ENCODE measurements at places on chromosomes 2 and 18. TPM values are rescaled to one million over a fixed set of nuclear protein-coding genes. Genes with fewer than 3 reads are reported as not detected.
A peak's percentile ranks its signal among the peaks of the same experiment; 100 is the strongest.

CDH7 gene
- polyA plus RNA-seq = not detected

GRCh38 chr18:58496231-58496630 is 132.7 kb downstream of the ALPK2 start:
- no peaks in the 10 kb centered on the region for H3K27me3 ChIP-seq
- no peak overlapping the region for H3K4me3 ChIP-seq
- DNase-seq = no peak
- no peaks in the 10 kb centered on the region for H3K4me1 ChIP-seq
- H3K27ac ChIP-seq = no peak overlapping the region

GRCh38 chr2:172012677-172013391 is 13.1 kb downstream of the METAP1D start:
- H3K4me1 ChIP-seq = peaks cover 4% of the 10 kb centered on the region
- no peaks in the 10 kb centered on the region for H3K36me3 ChIP-seq
- peak; percentile 43 for DNase-seq
- H3K27me3 ChIP-seq = no peaks in the 10 kb centered on the region
- H3K4me3 ChIP-seq = no peak overlapping the region

GRCh38 chr18:48809365-48809764 is 141.4 kb downstream of the SMAD7 start:
- no peak overlapping the region for H3K4me3 ChIP-seq
- H3K27ac ChIP-seq = no peak overlapping the region
- no peak for DNase-seq
- no peaks in the 10 kb centered on the region for H3K36me3 ChIP-seq
- no peaks in the 10 kb centered on the region for H3K27me3 ChIP-seq

- H3K27me3 ChIP-seq = no peaks in the 10 kb centered on the region
- H3K4me1 ChIP-seq = peaks cover 6% of the 10 kb centered on the region
- H3K4me3 ChIP-seq = no peak overlapping the region
- H3K27ac ChIP-seq = no peak overlapping the region
- no peak for DNase-seq
These were observed 418.8 kb upstream of the HNRNPA3 start for GRCh38 chr2:176793792-176794191.

- no peaks in the 10 kb centered on the region for H3K36me3 ChIP-seq
- H3K4me3 ChIP-seq = no peak overlapping the region
- H3K27me3 ChIP-seq = no peaks in the 10 kb centered on the region
These were observed 75.6 kb downstream of the CELF4 start for GRCh38 chr18:37489998-37490397.

AFF3 gene
- polyA plus RNA-seq = 0.65 TPM

PAIP2B gene
- 10.6 TPM for polyA plus RNA-seq

GRCh38 chr2:234735829-234736228 is 216.0 kb upstream of the SH3BP4 start:
- H3K27ac ChIP-seq = no peak overlapping the region
- no peaks in the 10 kb centered on the region for H3K27me3 ChIP-seq
- no peak overlapping the region for H3K4me3 ChIP-seq
- no peaks in the 10 kb centered on the region for H3K4me1 ChIP-seq
- DNase-seq = no peak

All from kidney (tissue), 22 donors.